ENCODE measurements at places on chromosomes 7 and 10.

- no peak for DNase-seq
These were observed 311.2 kb upstream of the SEMA3D start for GRCh38 chr7:85498031-85498430.

DNA sequence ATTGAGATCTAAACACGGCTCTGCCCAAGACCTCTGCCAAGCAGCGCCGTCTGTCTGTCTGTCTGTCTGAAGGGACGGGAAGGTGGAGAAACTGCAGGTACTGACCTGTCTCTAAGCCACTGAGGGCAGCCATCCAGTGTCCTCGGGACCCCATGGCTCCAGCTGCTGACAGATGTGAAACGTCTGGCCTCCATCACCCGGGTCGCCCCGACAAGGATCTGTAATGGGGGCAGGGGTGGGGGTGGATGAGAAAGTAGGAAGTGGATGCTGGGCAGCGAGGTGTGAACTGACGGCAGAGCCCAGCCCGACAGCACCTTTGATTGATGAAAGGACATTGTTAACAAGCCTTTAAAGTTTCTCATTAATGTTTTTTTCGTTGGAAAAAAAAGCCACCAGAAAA, 193.1 kb downstream of the EBF3 start:
- no peak for DNase-seq

GRCh38 chr10:29880856-29881255, 178.5 kb downstream of the JCAD start:
- DNase-seq = no peak

GRCh38 chr7:3482147-3482921, 181.3 kb downstream of the SDK1 start:
- DNase-seq = no peak

- DNase-seq = no peak
These were observed 14.9 kb downstream of the ANKMY2 start for GRCh38 chr7:16630654-16631053.

DNA sequence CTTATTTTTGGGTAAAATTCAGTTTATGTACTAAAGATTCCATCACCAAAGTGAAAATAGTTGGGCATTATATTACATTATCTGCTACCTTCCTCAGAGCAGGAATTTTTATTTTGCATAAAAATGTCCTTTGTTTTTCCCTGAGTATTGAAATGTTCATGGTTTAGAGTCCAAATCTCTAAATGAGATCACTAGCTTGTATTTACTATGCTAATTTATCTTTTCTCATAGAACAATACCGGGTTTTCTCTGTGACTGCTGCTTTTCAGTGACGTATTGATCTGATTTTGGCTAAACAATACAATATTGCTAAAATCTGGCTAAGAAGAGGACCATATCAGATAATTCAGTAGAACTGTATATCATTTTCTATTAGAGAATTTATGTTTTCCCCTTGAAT, 89.6 kb upstream of the TEX47 start:
- peak; percentile 90 for DNase-seq

- DNase-seq = no peak
These were observed 8.8 kb downstream of the ADAP1 start for GRCh38 chr7:945556-946255.

- DNase-seq = no peak
These were observed 57.8 kb upstream of the AGBL3 start for GRCh38 chr7:134928554-134928953.

GRCh38 chr7:122572706-122573105, 126.2 kb downstream of the RNF133 start:
- no peak for DNase-seq

- no peak for DNase-seq
These were observed 5.8 kb upstream of the PDCD4 start for GRCh38 chr10:110865809-110866482.

DNA sequence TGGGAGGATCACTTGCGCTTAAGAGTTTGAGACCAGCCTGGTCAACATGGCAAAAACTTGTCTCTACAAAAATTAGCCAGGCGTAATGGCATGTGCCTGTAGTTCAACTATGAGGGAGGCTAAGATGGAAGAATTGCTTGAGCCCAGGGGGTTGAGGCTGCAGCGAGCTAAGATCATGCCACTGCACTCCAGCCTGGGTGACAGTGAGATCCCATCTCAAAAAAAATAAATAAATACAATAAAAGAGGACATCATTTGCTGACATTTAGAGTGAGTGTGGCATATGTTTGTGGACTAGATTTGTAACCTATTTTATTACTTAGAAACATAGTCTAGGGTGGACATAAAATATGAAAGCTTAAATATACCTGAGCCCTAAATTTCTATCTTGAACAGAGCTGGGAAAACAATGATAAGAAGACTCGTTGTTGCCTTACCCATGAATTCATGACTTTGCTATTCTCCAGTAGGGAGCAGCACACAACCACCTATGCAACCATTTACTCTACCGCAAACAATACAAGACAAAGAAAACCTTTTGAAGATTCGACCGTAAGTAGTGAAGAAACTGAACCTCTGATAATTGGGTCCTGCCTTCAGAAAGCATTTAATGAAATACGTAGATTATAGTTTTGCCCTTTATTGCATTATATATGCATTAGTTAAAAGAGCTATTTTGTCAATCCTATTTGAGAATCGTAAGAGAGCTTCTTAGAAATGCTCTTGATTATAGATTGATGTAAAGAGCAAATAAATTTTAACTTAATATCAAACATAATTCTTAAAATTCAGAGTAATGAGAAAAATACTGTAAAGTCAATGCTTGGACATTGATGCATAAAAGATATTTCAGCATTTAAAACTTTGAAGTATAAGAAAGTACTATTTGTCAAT, 83.5 kb downstream of the GNAT3 start:
- peak; percentile 56 for DNase-seq

DNA sequence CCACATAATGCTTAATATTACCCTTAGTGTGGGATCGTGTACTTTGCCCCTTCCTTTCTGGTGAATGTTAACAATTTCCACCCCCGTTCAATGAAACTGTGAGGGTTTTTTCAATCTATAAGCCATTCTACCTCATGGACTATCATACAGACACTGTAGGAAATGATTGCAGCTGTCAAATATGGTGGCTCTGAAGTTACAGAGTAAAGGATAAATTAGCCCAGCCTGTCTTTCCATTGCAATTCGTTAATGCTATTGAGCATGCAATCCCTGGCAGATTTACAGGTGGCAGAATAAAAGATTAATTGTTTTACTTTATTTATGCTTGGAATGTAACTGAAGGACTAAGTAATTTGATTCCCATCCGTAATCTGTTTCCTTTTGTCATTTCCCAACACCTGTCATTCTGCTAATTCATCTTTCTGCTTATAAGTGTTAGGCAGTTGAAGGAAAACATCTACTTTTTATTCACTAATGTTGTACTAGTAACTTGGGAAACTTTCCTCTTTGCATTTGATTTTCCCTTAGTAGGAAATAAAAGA, 1211.6 kb upstream of the LRRN3 start:
- peak; percentile 9 for DNase-seq

DNA sequence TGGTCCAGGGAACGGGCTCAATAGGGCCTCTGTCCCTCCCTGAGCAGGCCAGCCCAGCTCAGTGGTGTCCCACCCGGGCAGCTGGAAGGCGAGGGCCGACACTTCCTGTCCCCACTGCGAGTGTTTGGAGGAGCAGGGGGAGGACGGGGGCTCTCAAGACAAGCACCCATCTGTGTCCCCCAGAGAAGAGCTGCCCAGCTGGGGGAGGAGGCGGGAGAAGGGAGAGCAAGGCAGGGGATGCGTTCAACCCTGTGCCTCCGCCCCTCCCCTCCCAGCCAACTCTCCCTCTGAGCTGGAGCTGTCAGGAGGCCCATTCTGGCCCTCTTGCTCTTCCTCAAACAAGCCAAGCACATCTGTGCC, 35.7 kb downstream of the ZCCHC24 start:
- DNase-seq = no peak

DNA sequence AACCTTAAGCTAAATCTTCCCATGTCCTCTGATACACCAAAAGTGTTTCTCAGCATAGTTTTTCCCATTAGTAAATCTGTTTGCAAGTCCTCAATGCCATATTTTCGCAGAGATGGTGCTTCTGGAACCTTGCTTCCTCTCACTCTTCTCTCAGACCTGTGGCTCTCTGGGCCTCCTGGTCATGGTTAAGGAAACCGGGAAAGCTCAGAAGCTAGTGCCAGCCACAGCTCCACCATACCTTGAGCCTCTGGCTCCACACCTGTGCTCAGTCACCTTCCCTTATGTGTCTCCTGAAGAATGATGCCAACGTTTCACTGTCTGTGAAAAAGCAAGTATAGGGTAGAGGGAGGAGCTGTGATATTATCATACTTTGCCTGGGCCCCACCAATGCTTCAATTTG, 149.6 kb downstream of the CYP26A1 start:
- DNase-seq = no peak

- peak; percentile 89 for DNase-seq
These were observed 42.8 kb downstream of the FOXL3 start for GRCh38 chr7:332646-333392.

DNA sequence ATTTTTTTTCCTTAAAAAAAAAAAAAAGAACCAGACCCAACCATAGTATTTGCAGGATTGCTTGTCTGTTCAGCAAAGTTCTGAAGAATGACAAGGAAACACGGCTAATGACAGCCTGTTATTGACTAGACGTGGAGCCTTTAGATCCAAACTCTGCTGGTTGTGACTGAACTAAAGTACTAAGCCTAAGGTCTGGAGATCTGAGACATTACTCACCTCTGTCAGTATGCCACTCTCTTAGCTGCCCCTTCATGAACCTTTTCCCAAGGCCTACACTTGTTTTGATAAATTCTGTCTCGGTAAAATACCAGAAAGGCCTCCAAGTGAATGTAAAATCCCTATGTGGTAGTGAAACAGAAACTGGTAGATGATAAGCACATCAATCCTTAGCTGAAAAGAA, 101.0 kb downstream of the CABCOCO1 start:
- no peak for DNase-seq

DNA sequence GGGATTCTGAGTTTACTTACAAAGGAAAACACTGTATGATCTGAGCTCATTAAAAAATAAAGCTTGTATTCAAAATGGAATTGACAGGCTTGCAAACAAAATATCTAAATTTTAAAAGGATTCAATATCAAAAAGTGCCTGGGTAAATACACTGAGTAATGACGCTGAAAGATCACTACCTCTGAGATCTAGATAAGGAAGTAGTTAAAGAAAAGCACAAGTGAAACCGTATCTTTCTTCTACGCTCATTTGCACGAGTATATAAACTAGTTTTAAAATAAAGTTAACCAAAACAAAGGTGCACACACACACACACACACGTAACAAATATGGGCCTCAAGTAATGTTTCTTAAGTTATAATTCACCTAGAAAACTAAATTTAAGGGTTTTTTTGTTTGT, 93.4 kb downstream of the SNX13 start:
- no peak for DNase-seq

DNA sequence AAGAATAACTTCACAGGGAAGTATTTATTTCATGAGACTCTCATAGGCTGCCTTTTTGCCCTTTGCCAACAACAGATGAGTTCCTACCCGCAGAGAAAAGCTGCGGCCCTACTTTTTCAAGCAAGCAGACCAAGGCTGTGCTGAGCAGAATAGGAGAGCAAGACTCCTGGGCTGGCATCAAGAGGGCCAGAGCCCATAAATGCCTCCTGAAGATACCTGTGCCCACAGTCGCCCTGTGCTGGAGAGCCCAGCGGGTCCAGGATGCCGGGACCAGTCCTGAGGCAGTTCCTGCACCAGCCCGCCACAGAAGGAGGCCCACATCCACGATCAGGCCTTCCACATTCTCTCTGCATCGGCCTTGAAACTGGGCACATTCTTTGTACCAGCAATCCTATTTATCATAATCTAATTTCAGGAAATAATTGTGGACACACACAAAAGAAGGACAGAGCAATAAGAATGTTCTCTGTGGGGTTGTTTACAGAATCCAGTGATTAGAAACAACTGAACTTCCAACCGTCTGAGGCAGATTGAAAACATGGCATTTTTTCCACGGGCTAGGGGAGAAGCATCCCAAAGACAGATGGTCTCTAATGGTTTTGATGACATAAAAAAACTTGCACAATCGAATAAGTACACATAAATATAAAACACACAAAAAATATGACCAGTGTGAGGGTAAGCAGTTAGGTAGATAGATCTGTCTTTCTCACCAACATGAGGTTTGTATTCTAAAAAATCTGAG, 95.6 kb downstream of the CPXM2 start:
- no peak for DNase-seq

- no peak for DNase-seq
These were observed 663.5 kb downstream of the SORCS1 start for GRCh38 chr10:106500925-106501525.

GRCh38 chr7:44652535-44652934, 46.1 kb downstream of the OGDH start:
- no peak for DNase-seq

DNA sequence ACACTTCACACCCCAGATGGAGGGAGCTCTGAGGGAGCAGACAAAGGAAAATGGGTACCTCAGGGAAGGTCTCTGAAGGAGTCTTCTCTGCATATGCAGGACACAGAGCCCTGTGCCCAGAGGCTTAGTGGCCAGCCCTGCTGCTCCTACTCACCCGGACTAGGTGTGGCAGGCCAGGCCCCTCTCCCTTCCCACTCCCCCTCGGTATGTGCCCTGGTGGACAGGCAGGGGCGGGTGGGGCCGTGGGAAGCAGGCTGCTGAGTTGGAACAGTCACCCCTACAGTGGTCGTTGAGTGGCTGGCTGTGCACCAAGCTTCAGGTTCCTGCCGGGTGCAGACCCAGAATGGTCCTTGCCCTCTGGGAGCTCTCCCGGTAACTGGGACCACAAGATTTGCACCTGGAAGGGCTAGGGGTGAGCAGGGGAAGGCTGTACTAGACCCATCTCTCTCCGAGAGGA, 68.6 kb downstream of the ZMIZ1 start:
- DNase-seq = no peak

DNA sequence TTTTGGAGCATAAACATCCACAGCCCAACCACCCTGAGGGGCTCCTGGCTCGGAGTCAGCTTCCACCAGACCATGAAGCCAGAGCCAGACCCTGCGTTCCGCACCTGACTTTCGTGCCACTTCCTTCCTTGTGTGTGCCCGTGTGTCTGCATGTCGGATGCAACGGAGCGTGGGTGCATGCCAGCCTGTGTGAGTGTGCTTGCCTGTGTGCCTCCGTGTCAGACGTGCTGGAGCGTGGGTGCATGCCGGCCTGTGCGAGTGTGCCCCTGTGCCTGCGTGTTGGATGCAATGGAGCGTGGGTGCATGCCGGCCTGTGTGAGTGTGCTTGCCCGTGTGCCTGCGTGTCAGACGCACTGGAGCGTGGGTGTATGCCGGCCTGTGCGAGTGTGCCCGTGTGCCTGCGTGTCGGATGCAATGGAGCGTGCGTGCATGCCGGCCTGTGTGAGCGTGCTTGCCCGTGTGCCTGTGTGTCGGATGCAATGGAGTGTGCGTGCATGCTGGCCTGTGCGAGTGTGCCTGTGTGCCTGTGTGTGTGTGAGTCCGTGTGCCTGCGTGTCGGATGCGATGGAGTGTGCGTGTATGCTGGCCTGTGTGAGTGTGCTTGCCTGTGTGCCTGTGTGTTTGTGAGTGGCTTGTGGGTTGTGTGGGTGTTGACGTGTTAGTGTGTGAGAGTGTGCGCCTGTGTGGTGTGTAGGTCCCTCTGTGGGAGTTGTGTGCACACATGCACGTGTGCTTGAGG, 28.1 kb upstream of the KNDC1 start:
- no peak for DNase-seq

Measured in HAP-1 (cell line).